ENCODE measurements at places on chromosomes 5 and 9.

- DNase-seq, result no peak
Measured at GRCh38 chr9:6922680-6923079, 164.9 kb downstream of the KDM4C start.

GRCh38 chr9:136303066-136303824 lies 649 bp downstream of the CCDC187 start:
- DNase-seq, result no peak

- no peak for DNase-seq
Measured at GRCh38 chr9:132946631-132947295, 2.3 kb upstream of the TSC1 start.

DNA sequence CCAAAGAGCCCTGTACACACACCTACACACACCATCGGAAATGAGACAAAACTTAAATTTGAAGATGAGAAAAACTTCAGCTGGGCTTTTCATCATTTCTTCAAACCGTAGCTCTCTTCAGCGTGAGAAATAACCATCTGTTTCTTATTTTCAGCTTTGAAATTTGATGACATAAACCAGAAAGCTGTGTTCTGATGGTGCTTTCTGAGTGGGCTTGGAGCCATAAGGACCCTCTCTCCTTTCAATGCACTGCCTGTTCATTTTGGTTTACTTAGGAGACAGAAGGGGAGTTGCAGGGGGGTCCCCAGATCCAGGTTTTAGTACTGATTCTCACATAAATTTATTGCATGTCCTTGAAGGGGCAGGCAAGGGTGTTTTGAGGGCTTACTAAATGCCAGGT lies 9.5 kb downstream of the FBXO10 start:
- no peak for DNase-seq

DNA sequence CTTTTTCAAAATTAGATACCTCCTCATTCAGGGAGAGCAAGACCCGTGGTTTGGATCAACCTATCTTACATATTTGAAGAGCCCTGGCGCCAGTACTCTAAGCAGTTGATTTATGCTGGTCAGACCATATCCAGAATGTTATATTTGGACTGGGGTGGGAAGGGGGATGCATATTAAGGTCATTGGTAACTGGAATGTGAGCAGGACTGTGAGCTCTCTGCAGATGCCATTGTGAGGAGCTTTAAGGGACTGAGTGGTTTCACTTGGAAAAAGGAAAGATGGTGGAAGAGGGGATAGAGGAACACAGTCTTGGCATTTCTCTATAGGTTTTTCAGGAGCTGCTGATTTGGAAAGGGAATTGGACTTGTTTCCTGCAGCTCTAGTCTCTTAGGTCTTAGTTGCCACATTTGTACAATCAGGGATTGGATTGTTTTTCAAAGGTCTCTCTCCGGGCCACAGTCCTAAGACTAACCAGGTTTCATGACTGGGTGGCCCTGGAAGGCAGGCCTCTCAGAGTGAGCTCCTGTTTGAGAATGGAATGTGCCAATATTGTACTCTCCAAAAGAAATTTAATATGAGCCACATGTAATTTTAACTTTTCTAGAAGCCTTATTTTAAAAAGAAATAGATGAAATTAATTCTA lies 25.8 kb upstream of the F2R start:
- DNase-seq, result no peak

- DNase-seq, result no peak
Measured at GRCh38 chr9:24479361-24480059, 66.2 kb downstream of the IZUMO3 start.

DNA sequence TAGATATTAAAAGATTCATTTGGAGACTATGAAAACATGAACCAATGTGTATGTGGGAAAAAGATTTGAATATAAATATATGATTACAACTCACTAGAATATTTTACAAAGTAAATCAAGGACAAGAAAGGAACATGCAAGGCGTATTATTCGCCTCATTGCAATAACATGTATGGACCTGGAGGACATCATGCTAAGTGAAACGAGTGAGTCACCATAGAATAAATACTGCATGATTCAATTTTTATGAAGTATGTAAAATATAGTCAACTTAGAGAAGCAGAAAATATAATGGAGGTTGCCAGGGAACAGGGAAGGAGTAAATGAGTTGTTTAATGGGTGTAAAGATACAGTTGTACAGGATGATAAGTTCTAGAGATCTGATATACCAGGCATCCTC lies 4.9 kb downstream of the TXNDC8 start:
- DNase-seq, result no peak

DNA sequence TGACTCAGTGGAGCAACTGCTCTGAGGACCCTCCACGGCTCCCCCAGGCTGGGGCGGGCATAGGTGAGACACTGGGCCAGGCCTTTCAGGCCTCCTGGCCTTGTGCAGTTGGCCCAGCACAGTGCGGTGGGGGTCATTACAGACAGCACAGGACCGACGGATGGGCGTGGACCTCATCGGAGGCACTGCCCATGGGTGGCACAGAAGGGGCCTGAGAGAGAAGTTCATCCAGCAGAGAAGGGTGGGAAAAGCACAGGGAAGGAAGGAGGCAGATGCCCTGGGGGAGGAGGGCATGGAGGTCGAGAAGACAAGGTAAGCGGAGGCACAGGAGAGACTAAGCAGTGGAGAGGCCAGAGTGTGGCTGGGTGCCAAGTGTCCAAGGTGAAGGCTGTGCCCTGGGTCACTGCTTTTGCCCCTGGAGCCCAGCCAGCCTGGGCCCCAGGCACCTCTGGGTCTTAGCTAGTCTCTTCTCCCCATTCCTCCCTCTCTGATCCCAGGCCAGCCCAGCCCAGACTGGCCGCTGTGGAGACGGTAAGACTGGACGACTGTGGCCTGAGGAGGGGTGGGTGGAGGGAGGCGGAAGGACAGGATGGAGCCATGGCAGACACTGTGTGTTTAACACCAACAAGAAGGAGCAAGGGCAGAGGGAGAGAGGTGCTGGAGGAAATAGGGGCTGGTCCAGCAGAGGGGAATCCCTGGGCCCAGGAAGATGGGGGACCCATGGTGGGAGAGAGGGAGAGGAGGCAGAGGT lies 5.7 kb downstream of the IL3 start:
- no peak for DNase-seq

DNA sequence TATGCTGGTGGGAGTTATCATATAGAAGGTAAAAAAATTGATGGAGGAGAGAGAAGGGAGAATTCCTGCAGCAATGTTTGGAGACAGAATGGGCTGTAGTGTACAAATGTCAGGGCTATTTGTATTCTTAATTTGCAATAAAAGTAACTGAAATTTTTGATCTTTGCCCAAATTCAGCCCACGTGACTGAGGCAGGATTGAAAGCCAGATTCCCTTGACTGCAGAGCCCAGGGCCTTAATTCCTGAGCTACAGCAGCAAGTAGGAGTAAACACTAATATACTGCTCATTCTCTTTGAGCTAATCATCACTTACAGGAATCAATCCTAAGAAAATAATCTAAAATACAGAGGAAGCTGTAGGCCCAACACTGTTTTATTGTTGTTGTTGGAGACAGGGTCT lies 5.2 kb upstream of the ANXA6 start:
- DNase-seq, result no peak

- DNase-seq, result no peak
Measured at GRCh38 chr5:158992037-158992740, 107.5 kb downstream of the EBF1 start.

- DNase-seq, result no peak
Measured at GRCh38 chr5:125486634-125487033, 740.2 kb upstream of the ZNF608 start.

- no peak for DNase-seq
Measured at GRCh38 chr5:35248843-35249780, 18.8 kb upstream of the PRLR start.

GRCh38 chr5:150137168-150137957 lies 18.3 kb downstream of the PDGFRB start:
- no peak for DNase-seq

DNA sequence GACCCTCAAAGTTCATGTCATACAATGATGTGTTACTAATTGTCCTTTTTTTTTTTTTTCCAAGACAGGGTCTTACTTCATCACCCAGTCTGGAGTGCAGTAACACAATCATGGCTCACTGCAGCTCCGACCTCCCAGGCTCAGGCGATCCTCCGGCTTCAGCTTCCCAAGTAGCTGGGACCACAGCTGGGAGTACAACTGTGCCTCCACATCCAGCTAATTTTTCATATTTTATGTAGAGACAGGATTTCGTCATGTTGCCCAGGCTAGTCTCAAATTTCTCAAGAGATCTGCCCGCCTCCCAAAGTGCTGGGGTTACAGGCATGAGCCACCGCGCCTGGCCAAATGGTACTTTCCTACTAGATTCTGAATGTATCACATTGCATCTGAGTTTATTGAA lies 49.4 kb upstream of the EBF1 start:
- no peak for DNase-seq

GRCh38 chr5:126455264-126455663 lies 32.1 kb downstream of the GRAMD2B start:
- DNase-seq, result no peak

- no peak for DNase-seq
Measured at GRCh38 chr9:108876425-108876824, 14.4 kb downstream of the ACTL7A start.

DNA sequence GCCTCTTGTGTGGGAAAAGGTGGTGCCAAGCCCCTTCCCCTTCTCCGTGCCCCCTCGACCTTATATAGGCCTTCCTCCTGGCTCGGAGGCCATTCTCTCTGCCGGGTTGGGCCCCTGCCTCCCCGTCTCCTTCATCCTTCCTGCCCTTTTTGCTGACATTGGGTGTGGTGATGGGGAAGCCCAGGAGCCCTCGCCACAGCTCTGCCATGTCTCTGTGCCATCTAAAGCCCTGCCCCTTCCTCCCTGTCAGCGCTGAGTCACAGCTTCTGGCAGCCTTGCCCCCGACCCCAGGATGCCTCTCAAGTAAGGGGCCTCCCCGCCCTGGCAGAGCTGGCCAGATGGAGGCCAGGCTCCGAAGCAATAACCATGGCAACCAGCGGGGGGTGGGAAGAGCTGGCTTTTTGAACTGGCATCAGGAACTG lies 30.4 kb downstream of the JADE2 start:
- DNase-seq, result peak; percentile 31

- peak; percentile 86 for DNase-seq
Measured at GRCh38 chr9:137029058-137029936, 1.3 kb upstream of the ABCA2 start.

GRCh38 chr5:150457121-150457520 lies 7.6 kb upstream of the RPS14 start:
- DNase-seq, result no peak

DNA sequence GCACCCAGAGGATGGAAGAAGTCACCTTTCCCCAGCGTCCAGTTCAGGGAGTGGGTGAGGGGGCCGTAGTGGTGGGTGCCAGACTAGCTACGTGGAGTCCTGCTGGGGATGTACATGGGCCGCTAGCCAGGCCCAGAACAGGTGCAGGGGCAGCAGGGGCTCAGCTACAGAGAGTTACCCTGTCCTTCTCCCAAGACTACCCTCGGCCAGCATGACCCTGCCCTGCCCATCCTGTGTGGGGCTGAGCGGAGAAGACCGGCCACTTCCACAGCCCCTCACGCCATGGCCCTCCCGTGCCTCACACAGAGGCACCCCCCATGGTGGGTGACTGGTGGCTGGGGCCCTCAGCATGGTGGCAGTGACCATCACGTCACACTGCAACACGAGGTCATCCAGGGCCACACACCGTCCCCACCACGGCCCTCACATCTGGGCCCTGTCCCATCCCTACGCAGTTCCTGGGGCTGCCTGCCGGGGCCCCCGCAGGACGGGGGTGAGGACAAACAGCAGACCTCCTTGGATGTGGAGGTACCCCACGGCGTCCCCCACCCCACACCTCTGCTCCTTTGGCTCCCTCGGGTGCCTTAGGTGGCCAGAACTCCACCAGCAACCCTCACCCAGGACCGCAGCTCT lies 977 bp upstream of the DPP7 start:
- DNase-seq, result no peak

DNA sequence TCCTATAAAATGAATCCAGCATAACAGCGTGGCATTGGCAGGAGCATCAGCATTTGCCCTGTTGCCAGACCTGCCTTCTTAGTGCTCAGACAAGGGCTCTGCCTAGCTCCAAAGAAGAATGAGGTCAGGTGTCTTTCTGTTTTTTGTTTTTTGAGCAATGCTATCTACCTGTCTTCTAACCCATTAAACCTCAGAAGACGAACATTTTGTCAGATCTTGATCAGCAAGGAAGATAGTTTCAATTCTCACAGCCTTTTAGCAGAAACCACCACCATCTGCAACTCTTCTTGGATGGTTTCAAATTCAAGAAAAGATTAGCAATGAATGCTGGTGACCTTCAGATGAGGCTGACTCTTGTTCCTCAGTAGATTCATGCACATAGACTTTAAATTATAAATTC lies 103.5 kb upstream of the IQGAP2 start:
- DNase-seq, result no peak

- no peak for DNase-seq
Measured at GRCh38 chr5:178304761-178305645, 72.4 kb upstream of the PHYKPL start.

- no peak for DNase-seq
Measured at GRCh38 chr5:144566747-144567420, 396.2 kb downstream of the KCTD16 start.

GRCh38 chr5:73170522-73170921 lies 2.5 kb upstream of the TMEM174 start:
- DNase-seq, result no peak

DNA sequence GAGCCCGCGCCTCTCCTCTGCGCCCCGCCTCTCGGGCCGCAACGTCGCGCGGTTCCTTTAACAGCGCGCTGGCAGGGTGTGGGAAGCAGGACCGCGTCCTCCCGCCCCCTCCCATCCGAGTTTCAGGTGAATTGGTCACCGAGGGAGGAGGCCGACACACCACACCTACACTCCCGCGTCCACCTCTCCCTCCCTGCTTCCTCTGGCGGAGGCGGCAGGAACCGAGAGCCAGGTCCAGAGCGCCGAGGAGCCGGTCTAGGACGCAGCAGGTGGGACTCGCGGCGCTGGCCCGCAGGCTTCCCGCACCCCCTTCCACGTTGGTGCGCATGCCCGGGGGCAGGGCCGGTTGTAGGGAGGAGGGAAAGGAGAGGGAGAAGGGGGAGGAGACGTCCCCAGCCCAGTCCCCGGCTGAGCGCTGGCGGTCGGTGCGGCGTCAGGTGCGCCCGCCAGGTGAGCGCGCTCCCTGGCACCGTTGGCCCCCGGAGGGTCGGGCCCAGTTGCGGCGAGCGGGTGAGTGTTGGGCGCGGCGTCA lies at the start of gene OCLN:
Gene OCLN, plus strand, starts transcription at position 400 of the 532 bp plus-strand sequence. CDS start 11,455 bp downstream, outside the sequence.
- DNase-seq, result no peak

DNA sequence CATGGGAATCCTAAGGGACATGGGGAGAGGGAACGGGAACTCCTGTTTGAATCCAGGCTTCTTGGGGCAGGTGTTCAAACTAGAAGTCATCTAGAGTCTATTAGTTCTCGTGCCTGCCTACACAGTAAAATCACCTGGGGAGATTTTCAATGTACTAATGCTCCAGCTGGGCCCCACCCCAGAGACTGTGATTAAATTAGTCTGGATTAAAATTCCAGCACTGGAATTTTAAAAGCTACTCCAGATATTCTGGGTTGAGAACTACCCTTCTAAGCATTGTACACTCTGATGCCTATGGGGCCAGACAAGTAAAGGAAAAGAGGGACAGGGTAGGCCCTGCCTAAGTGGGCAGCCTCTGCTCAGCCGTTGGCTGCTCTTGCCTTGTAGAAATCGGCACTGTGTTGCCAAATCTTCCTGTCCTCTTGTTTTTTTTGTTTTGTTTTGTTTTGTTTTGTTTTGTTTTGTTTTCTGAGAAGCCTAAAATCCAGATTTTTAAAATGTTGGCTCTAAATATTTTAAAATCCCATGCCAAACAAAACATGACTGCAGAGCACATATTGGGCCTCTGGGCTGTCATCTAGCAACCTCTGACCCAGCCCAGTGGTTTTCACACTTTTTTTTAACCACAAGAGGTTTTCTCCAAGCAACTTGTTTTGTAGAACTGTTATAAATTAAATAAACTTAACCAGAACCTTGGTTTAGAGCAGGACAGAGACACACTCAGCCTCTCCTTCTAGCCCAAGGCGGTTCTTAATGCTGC lies 29.0 kb downstream of the ADRB2 start:
- no peak for DNase-seq

- DNase-seq, result no peak
Measured at GRCh38 chr9:130922893-130923610, 16.0 kb downstream of the FIBCD1 start.
